ENCODE measurements at places on chromosomes 16 and 17.
A peak's percentile ranks its signal among the peaks of the same experiment; 100 is the strongest.

DNA sequence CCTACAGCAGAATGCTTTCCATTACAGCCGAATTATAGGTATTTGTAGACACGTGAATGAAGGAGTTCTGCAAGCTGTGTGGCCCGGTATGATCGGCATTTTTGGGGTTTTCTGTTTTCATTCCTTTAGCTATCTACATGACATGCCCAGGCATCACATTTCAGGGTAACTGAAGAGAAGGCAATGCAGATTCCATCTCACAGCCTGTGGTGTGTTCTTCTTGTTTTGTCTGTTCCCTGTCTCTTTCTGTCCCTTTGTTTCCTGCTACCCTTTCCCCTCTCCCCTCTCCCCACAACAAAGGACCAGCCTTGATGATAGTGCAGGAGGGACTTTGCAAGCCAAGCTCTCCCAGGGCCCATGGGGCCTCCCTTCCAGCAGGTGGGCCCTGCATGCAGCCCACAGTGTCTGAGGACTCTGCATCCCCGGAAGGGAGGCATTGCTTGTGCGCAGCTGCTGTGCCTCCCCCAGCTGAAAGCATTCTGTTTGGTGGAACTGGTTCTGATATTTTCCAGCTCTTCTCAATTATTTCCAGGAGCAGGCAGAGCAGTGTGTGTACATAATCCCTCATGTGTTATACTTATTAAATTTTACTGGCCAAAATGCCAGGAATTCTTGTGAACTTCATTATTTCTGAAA lies 207.4 kb downstream of the RPTOR start:
- no peak for DNase-seq

DNA sequence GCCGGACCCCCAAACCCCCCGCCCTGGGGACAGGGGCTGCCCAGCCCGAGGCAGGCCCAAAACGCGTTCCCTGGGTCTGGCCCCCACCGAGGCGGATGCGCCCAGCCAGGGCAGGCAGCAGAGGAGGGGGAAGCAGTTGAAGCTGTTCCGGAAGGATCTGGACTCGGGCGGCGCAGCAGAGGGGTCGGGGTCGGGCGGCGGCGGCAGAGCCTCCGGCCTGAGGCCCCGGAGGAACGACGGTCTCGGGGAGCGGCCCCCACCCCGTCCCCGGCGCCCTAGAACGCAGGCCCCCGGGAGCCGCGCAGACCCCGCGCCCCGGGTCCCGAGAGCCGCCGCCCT lies 22.9 kb upstream of the ZFPM1 start:
- no peak for DNase-seq

DNA sequence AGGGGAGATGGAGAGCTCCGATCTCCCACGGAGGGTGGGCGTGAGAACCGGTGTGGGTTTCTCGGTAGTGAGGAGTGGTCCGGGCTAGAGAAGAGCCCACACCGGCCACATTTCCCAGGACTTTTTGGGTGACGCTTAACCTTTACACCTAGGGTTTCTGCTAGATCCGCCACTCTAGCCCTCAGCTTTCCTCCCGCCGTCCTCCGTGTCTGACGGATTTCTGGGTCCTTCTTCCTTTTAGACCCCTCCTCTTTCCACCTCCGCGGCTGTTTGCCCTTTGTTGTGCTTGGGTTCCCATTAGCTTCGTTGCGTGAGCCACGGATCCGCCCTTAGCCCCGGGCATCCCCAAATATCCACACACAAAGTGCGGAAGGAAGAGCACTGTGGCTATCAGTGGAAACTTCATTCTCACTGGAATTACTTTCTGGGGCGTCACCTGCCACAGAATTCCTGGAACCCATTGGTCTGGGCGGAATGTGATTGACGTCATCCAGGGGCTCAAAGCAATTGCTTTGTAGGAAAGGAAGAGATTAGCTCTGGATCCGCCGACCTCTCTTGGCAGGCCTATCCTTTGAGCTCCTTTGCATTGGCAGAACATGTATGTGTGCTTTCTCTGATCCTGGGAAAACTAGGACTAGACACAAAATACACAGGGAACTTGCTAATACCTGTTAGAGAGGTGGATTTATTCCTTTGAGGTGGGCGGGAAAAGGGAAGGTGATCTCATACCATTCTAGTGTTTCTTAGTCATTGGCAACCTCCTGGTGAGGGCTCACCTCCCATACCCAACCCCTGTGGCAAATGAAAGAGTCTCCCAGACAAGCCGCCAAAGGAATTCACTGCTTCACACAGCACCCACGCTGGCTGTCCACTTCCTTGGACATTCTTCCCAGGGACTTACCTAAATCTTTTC lies 654 bp downstream of the TNFAIP1 start:
- DNase-seq, result no peak

DNA sequence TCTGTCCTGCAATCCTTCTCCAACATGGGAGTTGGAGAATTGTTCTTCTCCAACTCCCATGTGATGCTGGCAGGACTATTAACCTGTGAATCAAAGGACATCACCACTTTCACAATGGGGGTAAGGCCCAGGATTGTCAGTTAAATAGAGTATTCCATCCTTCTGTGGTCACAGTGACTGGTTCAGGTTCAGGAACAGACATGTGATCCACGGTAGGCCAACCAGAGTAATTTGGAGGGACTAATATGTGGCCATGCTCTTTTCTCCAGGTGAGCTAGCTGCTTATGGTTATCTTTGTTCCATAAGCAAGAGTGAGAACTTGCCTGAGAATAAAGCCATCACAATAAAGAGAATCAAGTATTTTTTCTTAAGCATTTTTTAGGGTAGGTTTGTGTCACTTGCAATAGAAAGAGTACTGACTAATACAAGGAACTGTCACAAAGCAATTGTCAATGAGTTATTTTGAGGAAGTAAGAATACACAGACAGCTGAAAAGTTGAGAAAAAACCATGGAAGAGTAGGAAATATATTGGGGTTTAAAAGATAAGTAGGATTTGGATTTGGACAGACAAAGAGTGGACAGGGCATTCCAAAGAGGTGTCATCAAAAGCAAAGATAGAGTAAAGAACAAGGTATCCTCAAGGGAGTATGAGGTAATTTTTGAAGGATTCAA lies 63.4 kb downstream of the BRIP1 start:
- no peak for DNase-seq

DNA sequence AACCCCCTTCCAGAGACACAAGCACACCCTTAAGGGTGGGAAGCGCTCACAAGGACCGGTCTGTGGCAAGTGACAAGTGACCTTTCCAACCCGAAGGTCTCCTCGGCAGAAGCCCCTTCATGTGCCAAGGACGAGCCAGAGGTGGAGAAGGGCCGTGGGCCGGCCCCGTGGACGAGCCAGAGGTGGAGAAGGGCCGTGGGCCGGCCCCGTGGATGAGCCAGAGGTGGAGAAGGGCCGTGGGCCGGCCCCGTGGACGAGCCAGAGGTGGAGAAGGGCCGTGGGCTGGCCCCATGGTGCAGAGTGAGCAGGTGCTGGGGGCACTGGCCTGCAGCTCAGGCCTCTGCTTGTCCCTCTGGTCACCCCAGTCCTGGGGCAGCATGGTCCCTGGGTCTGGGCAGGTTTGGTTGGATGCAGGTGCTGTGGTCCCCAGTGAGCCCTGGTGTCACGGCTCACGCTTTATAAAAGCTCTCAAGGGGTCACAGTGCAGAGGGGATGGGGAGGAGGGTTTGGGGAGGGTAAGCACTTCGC lies 45.6 kb downstream of the CBFA2T3 start:
- DNase-seq, result no peak

GRCh38 chr16:65070831-65071432 lies 50.9 kb downstream of the CDH11 start:
- DNase-seq, result peak; percentile 83

GRCh38 chr16:62549875-62550274 lies 513.6 kb upstream of the CDH8 start:
- no peak for DNase-seq

GRCh38 chr17:17570140-17570797 lies 21.2 kb downstream of the PEMT start:
- DNase-seq, result peak; percentile 60

GRCh38 chr16:11682655-11683096 lies 14.4 kb downstream of the SNN start:
- DNase-seq, result no peak

DNA sequence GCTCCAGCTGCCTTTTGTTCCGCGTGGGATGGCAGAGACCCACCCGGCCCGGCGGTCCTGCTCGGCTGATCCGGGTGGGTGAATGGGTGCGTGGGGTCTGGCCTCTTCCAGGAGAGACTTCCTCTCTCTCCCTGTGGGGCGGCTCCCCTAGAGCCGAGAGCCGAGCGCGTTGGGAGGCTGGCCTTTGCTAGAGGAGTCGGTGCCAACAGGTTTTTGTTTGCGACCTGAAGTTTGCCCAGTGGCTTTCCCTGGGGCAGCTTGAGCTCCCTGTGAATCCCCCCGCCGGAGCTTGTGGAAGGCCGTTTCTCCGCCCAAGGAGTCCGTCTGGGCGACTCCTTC lies 970 bp downstream of the EPN2 start:
- DNase-seq, result peak; percentile 63

- no peak for DNase-seq
Measured at GRCh38 chr17:36107660-36108059, 4.0 kb downstream of the CCL4 start.

DNA sequence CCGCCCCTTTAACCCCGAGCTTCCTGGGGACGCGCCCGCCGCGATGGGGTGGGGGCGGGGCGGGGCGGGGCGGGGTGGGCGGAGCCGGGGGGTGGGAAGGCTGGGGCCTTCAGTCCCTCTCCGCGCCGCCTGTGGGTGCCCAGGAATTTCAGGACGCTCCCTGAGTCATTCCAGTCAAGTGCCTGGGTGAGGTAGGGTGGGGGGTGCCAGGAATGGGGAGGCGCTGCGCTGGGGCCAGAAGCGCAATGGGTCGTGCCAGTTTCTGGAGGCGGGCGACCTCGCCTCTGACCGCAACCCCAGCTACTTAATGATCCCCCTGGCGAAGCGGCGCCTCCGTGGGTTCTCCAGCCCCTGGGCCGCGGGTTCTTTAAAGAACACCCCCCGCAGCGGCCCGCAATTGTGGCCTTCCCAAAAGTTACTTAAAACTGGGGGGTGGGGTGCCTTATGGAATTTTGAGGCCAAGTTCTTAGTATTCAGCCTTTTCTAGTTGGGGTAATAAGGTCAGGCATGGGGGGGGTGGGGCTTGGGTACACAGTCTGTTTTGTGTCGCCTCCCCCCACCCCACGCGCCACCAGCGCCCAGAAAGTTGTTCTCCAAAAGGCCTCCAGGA lies 826 bp upstream of the GSE1 start:
- no peak for DNase-seq

DNA sequence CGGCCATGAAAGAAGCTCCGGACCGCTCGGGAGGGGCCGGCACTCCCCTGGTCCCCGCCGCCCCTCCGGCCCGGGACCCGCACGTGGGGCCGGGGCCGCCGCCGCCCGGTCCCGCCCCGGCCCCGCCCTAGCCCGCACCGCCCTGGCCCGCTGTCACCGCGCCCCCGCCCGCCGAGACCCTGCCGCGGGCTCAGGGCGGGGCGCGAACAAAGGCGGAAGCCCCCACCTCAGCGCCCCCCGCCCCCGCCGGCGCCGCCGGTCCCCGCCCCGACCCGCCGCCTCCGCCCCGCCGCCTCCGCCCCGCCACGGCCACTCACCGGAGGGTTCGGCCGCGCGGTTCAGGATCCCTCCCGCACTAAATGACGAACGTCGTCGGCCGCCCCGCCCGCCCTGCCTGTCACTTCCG lies at the start of gene ARHGDIA:
TSS of gene ARHGDIA (minus strand) at position 357 of the 406 bp plus-strand sequence. CDS start 1,407 bp downstream, outside the sequence.
- no peak for DNase-seq

DNA sequence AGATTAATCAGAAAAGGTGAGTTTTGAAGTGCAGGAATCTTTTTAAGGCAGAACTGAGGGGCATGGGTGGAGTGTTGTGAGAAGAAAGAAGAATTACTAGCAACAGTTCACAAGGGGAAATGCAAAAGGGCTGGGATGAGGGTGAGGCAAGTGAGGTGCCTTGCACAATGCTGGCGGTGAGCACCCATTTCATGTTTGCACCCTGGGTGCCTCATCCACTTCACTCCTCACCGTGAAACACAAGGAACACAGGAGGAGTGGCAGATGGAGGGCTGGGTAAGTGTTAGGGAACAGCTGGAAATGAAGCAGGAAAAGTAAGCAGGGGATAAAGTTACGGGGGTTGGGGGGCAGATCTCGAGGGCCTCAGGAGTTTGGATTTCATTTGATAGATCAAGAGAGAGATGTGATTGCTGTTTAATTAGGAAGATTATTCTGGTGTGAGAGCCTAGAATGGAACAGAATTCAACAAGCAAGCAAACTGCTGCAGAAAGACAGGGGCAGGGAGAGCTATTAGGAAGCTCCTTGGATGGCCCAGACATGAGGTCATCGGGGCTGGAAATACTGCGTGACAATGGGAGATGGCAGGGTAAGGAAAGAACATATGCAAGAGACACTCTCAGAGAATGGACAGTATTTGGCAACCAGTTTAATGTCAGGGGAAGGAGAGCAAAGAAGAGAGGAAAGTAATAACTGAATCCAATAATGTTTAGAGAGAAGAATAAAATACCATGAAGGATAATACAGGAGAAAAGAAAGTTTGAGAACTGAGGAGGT lies 8.3 kb upstream of the HEATR6 start:
- DNase-seq, result no peak

DNA sequence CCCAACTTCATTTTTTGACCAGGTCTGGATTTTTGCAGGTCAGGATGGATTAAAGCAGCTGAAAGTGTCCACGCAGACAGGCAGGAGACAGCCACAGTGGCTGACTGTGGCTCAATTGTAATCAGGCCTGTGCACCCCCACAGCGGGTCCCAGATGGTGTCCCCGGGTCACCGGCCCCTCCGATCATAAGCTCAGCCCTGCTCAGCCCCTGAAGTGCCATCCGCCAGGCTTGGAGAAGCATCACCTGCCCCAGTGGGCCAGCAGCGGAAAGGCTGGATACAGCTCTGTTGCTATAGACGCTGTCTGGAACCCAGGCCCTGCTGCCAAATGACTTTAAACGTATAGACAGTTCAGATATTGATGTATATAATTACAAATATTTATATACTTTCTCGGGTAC lies 60.6 kb downstream of the RPH3AL start:
- DNase-seq, result peak; percentile 54
